ENCODE measurements at places on chromosomes 2 and 18.

- no peak for DNase-seq
These were observed 4.0 kb downstream of the GATA6 start for GRCh38 chr18:22173221-22173927.

GRCh38 chr2:105237045-105237765 lies 4.3 kb upstream of the GPR45 start:
- no peak for DNase-seq

DNA sequence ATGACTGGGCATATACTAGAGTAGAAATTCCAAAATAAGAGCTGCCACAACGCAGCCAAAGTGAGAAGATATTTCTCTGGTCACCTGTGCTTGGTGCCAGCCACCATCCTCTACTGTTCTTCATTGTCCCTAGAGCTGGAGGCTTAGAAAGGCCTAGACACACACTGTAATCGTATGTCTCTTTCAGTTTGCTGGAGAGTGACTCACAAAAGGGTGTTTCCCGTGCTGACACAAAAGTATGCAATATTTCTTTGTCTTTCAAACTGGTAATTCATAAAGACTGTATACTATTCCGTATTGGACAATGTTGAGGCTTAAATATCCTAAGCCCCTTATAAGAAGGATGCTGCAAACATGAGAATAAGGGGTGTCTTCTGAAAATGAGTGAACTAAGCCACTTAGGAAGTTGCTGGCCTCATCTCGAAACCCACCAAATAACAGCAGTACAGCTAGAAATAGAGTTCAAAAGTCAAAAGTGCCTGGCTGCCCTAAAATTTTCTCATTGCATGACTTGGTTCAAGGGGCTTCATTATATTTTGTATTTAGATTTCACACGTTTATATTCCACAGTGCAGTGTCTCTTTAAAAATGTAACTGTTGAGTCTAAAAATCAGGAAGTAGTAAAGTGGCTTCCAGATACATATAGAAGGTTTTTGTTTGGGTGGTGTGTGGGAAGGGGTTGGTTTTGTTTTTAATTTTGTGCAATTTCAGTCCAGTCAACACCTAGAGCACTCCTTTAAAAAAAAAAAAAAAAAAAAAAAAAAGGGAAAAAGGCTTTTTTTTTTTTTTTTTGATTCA lies 601.1 kb downstream of the ARHGAP15 start:
- DNase-seq: peak; percentile 47

DNA sequence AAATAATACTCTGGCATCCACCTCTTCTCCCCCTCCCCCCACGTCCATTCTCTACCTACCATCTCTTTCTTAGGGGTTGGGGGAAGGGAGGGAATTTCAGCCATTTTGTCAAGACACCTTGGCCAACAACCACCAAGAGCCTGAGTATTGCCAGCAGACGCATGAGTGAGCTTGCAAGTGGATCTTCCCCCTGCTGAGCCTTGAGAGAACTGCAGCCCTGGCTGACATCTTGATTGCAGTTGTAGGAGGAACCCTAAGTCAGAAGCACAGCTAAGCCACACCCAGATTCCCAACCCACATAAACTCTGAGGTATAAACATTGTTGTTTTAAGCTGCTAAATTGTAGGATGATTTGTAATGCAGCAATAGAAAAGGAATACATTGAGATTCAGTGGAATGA lies 165.6 kb downstream of the TMEFF2 start:
- DNase-seq: no peak

DNA sequence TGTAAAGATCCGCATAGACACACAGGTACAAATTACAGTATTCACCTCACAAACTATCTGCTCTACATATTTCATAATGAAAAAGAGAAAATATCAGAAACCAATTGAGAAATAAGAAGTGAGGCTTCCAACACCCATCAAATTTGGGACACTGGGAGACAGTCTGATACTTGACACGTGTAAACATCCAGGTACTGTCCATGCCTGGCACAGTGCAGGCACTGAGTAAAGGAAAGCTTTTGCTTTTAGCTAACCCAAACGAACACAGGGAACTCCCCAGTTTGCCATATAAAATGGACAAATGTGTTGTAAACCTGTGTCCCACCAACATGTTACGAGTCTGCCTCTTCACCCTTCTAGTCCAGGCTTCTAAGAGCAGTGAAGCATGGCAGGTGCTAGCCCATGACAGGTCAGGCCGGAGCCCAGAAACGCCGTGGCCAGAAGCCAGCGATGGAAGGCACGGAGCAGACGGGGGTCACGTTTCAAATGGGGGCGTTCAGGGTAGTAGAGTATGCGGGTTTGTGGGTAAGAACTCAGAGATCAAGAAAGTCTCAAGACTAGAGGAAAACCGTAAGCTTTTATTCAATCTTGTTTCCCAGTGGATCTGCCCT lies 27.0 kb downstream of the CDH2 start:
- no peak for DNase-seq

GRCh38 chr2:215466097-215466909 lies 30.4 kb upstream of the FN1 start:
- DNase-seq: peak; percentile 86

DNA sequence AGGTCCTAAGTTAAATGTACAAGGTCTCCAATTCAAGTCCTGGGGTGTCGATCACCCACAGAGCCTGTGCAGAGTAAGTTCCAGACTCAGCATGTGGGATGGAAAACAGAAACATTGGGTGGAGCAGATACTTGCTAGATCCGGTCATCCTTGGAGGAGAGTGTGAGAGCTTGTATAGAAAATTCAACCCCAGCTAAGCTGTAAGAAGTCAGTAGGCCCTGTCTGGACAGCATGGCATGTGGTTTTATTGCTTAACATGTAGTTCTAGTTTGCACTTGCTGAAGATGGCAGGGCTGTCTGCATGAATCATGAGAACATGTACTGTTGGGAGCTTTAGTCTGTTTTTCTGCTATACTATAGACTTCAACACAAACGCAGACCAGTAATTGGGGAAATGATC lies 189.6 kb upstream of the RMP24 start:
- DNase-seq: no peak

DNA sequence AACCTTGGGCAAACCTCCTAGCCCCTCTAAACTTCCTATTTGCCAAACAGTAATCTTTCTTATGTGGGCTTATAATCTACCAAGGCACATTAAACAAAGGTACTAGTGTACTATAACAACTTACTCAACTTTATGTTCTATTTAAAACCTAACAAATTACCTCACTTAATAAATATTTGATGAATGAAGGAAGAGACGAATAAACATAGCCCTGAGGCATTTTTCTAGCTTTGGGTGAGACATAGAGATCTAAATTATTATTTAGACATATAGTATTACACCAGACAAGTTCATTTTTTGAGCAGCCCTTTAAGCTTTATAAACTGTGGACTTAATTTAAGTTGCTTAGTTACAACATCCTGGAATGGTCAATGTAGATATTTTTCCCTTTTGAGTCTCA lies 104.6 kb downstream of the UNC80 start:
- DNase-seq: no peak

DNA sequence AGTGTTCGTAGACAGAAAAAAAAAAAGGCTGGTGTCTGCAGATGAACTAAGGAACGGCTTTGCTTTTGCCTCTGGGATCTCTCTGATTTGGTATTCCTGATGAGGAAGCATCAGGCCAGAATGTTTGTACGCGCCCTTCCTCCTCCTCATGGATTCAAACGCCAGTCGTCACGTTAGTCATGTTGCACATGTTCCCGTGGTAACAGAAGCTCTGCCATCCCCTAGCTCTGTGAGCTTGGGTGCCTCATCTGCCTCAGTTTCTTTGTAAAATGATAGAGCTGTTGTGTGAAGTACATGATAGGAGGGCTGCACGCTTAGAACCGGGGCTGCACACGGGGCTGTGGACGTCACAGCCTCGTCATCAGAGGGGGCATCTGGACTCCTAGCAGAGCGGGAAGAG lies 47.0 kb downstream of the TSHZ1 start:
- DNase-seq: no peak

DNA sequence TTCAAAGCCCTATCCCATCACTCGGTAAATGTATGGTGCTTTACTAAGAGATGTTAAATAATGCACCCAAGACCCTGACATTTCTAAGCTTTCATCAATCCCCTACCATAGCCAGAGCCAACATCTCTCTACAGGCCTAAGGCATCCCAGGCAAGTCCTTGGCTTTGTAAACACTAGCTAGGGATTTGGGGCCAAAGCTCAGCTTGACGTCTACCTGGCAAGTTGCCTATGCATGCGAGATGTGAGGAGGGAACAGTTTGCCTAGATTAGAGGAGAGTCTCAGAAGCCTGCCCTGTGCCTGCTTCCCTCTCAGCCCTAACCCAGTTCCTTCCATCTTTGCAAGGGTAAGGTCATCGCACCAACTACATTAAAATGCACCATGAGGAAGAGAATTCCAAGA lies 221.5 kb upstream of the NCKAP5 start:
- DNase-seq: no peak

DNA sequence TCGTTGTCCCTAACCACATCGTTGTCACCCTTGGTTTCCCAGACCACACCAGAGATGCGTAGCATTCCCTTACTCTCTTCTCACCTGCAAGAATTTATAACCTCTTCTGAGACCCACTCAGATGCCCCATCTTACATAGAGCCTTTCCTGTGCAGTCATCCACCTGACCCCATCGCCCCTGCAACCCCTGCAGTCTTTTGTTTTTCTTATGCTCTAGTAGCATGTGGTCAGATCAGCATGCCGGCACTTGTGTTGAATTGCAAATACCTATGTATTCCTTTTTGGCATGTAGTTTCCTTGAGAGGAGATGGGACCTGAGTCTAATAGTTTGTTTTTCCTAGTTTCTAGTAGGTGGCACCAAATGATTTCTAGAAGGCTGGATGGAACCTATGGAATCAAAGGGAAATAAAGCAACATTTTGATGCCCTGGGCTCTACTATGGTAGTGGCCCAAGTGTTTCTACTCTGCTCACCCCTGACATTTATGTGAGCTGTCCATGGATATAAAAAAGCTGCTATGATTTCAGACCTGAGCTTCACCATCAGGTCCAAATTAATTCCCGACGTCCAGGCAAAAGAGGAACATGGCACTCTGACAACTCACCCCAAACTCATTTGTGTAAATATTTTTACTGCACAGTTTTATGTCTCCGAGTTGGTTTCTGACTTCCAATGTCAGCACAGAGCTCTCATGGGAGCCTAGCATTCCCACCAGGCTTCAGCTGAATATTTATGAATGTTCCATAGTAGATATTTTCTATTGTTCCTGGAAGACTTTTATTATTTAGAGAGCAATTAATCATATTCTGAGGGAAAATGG lies 143.6 kb downstream of the RNF144A start:
- no peak for DNase-seq

GRCh38 chr2:134773759-134774742 lies 55.3 kb upstream of the TMEM163 start:
- no peak for DNase-seq

DNA sequence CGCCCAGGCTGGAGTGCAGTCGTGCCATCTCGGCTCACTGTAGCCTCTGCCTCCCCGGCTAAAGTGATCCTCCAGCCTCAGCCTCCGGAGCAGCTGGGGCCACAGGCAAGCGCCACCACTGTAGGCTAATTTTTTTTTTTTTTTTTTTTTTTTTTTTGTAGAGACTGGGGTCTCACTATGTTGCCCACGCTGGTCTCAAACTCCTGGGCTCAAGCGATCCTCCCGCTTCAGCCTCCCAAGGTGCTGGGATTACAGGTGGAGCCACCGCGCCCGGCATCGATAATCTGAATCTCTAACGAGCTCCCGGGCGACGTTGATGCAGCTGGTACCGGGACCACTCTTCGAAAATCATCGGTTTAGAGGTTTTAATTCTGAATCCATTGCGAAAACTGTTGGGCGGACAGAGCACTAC lies 520 bp upstream of the CYP20A1 start:
- DNase-seq: no peak

DNA sequence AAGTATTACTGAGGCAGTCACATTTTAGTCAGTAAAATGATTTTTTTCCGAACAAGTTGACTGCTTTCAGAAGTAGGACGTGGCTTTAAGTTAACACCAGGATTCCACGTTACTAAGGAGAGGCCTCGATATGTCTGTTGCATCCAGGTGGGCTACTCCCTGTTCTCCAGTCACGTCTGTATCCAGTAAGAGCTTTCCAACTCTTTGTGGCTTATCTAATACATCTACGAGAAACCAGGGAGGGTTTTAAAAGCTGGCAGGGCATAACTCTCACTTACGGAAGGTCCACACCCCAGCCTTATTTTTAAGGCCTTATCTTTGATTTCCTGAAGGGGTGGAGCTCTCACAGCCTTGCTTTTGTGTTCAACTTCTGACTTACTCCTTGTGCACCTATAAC lies 99.2 kb downstream of the SLC8A1 start:
- no peak for DNase-seq

DNA sequence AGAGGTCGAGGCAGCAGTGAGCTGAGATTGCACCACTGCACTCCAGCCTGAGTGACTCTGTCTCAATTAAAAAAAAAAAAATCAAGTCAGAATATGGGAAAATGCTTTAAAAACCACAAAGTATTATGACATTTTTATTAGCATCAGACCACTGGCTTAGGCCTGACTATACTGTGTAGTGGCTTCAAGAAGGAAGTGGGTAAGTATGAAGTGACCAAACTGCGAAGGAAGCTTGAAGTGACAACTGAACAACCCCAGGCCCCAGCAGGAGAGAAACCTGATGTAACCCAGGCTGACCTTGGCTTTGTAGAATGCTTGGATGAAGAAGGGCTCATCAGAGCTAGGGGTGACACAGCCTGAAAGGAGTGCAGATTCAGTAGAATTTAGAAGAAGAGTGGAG lies 21.4 kb upstream of the HAAO start:
- DNase-seq: peak; percentile 24

- DNase-seq: no peak
These were observed 198.4 kb upstream of the NT5C1B start for GRCh38 chr2:18787726-18788125.

DNA sequence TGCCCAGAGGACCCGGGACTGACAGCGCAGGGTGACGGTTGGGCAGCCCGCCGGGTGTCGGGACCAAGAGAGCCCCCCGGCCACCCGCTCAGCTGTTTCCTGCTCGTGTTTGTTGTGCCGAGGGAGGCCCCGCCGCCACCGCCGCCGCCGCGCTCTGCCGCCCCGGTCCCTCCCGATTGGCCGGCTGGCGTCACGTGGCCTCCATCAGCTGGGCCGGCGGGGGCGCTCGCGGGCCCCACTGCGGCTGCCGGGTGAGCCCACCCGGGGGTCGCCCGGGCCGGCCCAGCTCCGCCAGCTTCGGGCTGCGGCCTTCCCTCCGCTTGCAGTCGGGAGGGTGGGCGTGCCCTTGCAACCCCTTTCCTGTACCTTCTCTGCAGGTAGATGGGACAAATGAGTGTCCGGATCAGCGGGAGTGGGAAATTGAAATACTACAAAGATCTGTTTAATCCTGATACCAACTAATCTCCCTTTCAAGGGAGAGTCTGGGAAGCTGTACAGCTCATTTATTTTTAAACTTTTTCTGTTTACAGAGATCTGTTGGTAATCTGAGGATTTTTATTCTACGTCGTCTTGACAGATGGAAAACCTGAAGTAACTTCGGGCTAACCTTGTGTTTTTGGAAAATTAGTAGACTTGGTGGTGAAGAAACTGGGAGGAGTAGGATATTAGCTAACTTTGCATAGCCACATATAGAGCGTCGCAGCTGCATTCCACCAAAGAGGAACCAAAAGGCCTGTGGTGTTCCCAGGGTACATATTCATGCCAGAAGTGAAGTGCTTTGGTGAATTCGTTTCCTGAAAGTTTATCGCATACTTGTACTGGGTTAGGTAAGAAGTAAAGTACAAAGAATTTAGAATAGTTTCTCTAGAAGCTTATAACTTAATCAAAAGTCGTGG lies 1.2 kb downstream of the YPEL5 start:
- DNase-seq: peak; percentile 61
